ENCODE measurements at places on chromosomes 5 and 9.

DNA sequence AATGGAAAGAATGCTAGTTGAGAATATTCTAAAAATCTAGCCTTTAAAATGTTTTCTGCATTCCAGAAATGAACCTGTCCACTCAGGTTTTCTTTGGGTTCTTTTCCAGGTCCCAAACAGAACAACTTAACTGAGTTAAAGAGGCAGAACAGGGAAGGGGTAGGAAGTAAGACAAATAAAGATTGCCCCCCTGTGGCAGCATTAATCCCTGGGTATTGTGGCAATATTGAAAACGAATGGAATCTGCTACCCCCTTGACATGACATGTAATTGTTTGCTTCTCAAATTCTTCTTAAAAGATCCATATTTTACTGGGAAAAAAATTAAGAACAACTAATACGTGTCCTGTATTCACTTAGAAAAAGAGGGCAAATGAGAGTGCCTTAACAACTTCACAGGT lies 9.3 kb upstream of the RBM22 start:
- no peak for DNase-seq

DNA sequence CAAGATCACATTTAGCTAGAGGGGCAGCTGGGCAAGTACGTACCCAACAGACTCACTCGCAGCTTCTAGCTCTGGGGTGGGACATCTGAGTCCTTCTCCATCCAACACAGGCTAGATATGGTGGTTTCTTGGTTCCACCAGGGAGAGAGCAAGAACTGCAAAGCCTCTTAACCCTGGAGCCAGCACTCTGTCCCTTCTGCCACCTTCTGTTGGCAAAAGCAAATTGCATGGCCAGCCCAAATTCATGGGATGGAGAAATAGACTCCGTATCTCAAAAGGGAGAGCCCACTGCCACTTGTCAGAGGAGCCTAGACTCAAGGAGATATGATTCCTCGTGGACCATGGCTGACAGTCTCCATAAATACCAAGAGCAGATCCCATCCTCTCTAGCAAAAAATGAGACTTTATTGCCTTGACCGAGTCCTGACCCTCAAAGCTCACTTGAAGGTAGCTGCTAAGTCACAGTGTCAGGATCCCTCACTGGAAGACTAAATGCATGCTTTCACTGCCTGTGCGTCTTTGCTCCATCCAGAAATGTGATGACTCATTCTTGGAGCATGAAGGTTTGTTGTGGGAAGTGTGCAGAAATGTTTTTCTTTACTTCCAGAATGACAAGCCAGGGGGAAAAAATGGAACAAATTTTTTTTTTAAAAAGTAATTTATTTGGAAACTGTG lies 28.8 kb upstream of the ROR2 start:
- peak; percentile 90 for DNase-seq

- peak; percentile 6 for DNase-seq
Observed at GRCh38 chr9:9747787-9748186, 865.0 kb downstream of the PTPRD start.

DNA sequence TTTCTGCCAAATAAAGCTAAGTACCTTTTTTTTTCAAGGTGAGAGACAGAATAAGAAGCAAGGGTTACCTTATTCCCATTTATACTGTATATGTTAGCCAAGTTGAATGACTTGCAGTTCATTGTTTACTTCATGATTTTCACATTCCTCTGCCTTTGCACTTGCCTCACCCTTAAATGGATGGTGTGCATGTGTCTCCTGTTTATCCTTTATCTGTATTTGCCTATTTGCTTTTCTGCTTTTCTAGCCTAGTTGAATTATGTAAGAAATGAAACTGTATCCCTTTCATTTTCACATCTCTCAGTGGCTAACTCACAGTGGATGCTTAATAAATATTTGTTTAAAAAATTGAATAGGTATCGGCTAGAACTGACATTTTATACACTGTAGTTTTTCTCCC lies 200.8 kb upstream of the ST8SIA4 start:
- DNase-seq: no peak

- no peak for DNase-seq
Observed at GRCh38 chr5:2750026-2750757, 1.3 kb downstream of the IRX2 start.

Measured in amniotic epithelial cell (primary cell).